ENCODE measurements at places on chromosomes 6 and 20. TPM values are rescaled to one million over a fixed set of nuclear protein-coding genes. Genes with fewer than 3 reads are reported as not detected.

DEFB118 gene
- not detected for total RNA-seq

ZNFX1 gene
- total RNA-seq, result 35.0 TPM

DNA sequence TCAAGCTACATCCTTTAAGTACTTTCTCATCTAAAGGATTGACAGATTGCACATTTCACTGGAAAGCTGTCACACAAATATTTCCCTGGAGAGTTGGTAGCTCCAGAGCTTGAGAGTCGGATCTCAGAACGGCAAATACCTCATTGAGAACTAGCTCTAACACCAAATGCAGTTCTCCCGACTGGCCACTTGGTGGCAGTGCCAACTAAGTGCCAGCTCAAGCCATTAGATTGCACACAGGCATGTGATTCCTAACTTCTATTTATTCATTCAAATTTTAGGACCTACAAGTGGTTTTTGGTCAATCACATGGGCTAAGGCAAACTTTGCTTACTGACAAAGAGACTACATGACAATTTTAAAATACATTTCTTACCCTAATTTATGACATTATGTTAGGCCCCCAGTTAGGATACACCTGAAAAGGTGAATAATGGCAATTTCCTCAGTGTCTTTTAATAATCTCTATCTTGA, 7.9 kb upstream of the MCHR2 start:
- peaks cover 9% of the 10 kb centered on the region for H3K27me3 ChIP-seq
- H3K36me3 ChIP-seq, result no peaks in the 10 kb centered on the region

DNA sequence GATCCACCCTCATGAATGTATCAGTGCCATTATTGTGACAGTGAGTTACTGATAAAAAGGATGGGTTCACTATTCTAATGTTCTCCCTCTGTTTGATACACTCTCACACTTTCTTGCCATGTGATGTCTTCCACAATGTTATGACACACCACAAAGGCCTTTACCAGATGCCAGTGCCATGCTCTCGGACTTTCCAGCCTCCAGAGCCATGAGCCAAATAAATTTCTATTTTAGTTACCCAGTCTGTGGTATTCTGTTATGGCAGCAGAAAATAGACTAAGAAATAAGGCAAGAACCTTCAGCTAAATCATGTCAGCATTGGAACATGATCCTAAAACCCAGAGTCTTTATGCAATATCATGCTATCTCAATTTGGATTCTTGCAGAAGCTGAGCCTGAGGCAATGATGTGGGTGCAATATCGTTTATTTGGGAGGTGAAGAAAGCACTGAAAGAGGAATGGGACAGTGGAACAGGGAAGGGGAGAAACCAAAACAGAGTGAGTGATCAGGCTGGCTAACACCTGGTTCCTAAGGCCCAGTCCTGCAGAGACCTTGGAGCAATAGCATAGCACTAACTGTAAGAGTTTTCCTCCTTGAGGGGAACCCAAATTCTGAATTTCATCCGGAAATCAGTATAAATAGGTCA, 130.4 kb upstream of the LRFN2 start:
- H3K4me1 ChIP-seq, result peaks cover 12% of the 10 kb centered on the region
- no peaks in the 10 kb centered on the region for H3K27me3 ChIP-seq
- H3K4me3 ChIP-seq, result no peak overlapping the region
- no peak for DNase-seq

- no peaks in the 10 kb centered on the region for H3K27me3 ChIP-seq
- H3K27ac ChIP-seq, result no peak overlapping the region
- no peak for DNase-seq
- no peak overlapping the region for H3K4me3 ChIP-seq
These were observed 37.2 kb upstream of the TSPYL1 start for GRCh38 chr6:116316772-116317467.

DNA sequence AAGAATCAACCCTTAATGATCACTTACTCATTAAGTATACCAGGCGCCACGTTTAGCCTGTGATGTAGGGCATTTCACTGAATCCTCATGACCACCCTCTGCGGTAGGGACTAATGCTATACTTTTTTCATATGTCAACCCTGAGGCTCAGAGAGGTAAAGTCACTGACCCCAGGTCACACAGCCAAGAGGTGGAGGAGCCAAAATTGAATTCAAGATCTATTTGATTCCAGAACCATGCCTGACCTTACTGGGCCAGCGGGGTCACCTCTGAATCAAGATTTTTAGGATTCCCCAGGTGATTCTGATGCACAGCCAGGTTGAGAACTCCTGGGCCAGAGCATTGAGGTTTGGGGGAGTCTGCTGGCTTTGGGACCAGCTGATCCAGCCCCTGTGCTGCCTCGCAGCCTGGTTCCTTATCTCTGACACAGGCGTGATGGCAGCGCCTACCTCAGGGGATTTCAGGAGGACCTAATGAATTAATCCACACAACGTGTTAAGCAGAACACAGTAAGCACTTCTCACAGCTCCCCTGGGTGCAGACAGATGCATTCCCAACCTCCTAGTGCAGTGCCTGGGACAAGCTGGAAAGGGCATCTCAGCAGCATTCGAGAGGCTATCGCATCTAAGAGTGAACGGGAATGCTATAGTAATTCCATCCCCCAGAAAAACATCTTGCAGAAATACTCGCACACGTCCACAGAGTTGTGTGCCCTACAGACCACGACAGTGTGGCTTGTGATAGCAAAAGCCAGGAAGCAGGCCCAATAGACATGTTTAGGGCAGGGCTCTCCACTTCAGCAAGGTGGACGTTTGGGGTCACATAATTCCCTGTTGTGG, 101.4 kb upstream of the PTPN1 start:
- H3K27ac ChIP-seq, result peak overlapping the region; percentile 36
- no peak overlapping the region for H3K4me3 ChIP-seq
- H3K36me3 ChIP-seq, result no peaks in the 10 kb centered on the region
- no peaks in the 10 kb centered on the region for H3K27me3 ChIP-seq
- peaks cover 22% of the 10 kb centered on the region for H3K4me1 ChIP-seq
- DNase-seq, result no peak

- H3K4me3 ChIP-seq, result no peak overlapping the region
- no peaks in the 10 kb centered on the region for H3K4me1 ChIP-seq
- no peak for DNase-seq
- no peaks in the 10 kb centered on the region for H3K36me3 ChIP-seq
- no peak overlapping the region for H3K27ac ChIP-seq
- no peaks in the 10 kb centered on the region for H3K27me3 ChIP-seq
These were observed 2.3 kb upstream of the OCSTAMP start for GRCh38 chr20:46552460-46553420.

DNA sequence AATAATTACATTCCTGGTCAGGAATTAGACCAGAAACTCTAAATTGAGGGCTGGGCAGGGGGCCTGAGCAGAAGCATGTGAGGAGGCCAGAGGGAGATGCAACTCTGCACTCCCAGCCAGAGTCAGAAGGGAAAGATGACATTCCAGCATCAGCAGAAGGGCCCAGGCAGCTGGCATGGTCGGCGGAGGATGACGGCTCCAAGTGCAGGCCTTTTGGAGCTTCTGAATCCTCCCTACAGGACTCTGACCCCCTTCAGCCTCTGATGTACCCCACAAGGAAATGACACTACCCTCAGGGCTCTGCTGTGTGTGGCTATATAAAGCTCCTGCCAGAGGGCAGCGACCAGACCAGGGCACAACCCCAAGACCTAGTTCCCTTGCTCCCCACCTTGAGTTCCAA, 1.9 kb downstream of the LRFN2 start:
- no peaks in the 10 kb centered on the region for H3K36me3 ChIP-seq
- peaks cover 56% of the 10 kb centered on the region for H3K27me3 ChIP-seq
- DNase-seq, result no peak
- H3K27ac ChIP-seq, result no peak overlapping the region
- no peaks in the 10 kb centered on the region for H3K4me1 ChIP-seq
- H3K4me3 ChIP-seq, result no peak overlapping the region

GRCh38 chr6:168884050-168884645, 369.5 kb downstream of the THBS2 start:
- no peaks in the 10 kb centered on the region for H3K27me3 ChIP-seq
- DNase-seq, result no peak
- no peak overlapping the region for H3K27ac ChIP-seq
- H3K4me1 ChIP-seq, result peaks cover 11% of the 10 kb centered on the region

GRCh38 chr6:5172041-5172653, 87.0 kb downstream of the PPP1R3G start:
- H3K27ac ChIP-seq, result no peak overlapping the region
- DNase-seq, result no peak
- no peaks in the 10 kb centered on the region for H3K27me3 ChIP-seq
- no peaks in the 10 kb centered on the region for H3K4me1 ChIP-seq
- H3K4me3 ChIP-seq, result no peak overlapping the region

DNA sequence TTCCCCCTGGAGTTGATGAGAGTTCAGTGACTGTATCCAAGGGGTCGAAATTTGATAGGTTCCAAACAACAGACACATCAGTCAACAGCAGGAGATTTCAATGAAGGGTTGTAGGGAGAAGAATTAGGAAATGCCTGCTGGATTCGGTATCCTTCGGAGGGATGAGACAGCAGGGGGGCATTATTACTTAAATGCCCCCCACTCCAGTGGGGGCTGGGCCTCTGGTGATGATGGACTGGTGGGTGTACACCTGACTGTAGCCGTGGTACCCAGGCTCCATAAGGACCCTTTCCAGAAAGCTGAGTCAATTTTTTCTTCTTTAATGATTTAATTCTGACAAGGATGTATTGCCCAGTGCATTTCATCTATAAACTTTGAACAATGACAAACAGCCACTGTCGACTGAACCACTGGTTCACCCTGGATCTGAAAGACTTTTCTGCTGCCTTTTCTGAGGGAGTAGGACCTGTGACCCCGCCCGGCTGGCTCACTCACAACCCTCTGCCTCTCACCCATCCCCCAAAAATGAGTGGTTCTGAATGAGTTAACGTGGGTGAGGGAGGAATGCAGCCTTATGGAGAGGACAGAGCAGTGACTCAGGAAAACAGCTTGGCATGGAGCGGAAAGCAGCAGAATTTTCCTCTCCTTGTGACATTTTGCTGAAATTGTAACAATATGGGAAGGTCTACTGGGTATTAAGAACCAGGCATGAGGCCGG, 41.0 kb downstream of the ZMYND8 start:
- H3K27me3 ChIP-seq, result no peaks in the 10 kb centered on the region
- peak overlapping the region; percentile 95 for H3K27ac ChIP-seq
- H3K4me1 ChIP-seq, result peaks cover 61% of the 10 kb centered on the region
- no peak overlapping the region for H3K4me3 ChIP-seq
- no peak for DNase-seq

DNA sequence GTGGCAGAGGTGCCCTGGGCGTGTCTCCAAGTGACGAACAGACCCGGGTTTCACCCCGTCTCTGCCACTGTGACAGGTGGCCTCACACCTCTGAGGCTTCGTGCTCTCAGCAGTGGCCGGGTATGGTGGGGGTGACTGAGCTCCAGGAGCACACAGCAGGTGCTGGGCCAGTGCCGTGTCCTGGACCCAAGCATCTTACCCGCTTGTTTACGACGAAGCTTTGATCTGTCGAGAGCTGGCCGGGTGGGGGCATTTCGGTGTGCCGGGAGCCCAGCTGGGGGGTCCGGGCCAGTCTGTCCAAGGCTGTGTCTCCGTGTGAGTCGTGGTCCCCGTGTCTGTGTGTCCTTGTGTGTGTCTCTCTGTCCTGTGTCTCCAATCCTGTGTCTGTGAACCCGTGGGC, 7.1 kb upstream of the LKAAEAR1 start:
- no peaks in the 10 kb centered on the region for H3K27me3 ChIP-seq
- H3K4me1 ChIP-seq, result no peaks in the 10 kb centered on the region
- H3K27ac ChIP-seq, result no peak overlapping the region
- no peak for DNase-seq

DNA sequence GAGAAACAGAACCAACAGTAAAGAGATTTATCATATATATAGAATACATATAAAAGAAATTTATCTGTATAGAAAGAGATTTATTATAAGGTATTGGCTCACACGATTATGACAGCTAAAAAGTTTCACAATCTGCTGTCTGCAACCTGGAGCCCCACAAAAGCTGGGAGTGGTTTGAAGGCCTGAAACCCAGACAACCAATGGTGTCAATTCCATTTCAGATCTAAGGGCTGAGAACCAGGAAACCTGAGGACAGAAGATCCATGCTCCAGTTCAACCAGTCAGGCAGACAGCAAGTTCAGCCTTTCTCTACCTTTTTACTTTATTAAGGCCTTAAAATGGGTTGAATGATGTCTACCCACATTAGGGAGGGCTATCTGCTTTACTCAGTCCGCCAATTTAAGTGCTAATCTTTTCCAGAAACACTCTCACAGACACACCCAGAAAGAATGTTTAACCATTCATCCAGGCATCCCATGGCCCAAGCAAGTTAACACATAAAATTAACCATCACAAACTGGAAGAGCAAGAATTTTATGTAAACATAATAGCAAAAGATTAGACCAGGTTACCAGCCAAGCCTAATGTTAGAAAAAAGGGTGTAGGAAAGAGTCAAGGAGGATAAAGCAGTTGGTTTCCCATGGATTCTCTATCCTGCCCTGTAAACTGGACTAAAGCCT, 170.9 kb downstream of the FUT9 start:
- H3K27ac ChIP-seq, result no peak overlapping the region
- DNase-seq, result no peak
- no peaks in the 10 kb centered on the region for H3K36me3 ChIP-seq
- H3K27me3 ChIP-seq, result no peaks in the 10 kb centered on the region
- H3K4me3 ChIP-seq, result no peak overlapping the region
- no peaks in the 10 kb centered on the region for H3K4me1 ChIP-seq

- no peak overlapping the region for H3K4me3 ChIP-seq
- DNase-seq, result no peak
- H3K36me3 ChIP-seq, result no peaks in the 10 kb centered on the region
- no peak overlapping the region for H3K27ac ChIP-seq
These were observed 399.3 kb downstream of the TBC1D32 start for GRCh38 chr6:120935016-120935415.

DNA sequence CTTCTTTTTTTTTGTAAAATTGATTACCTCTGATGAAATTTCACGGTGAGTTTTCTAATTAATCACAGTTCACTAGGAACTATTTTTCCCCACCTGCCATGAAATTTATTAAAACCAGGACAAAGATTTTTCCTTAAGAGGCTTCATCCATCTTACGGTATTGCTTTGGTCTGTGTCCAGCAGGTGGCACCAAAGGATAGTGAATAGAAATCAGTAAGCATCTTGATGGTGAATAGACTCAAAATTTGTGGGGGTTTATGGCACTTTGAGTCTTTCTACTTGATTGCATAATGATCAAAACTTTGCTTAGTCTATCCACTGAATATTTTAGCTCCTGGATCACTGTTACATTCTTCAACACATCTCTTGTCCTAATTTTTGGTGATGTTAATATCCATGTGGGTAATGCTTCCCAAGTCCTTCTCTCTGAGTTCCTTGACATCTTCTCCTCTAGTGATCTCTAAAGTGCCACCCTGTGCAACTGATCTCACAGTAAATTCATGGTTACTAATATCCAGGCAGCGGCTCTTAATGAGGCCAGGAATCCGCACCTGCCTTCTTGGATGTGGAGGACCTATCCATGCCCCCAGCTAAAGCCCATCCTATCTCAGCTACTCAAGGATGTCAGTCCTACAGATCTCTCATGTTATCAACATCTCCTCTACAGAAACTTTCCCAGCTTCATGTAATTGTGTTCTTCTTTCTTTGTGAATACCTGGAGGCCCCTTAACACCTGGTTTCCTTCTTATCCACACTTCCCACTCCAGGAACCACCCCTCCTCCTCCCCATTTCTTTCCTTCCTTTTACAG, 54.5 kb downstream of the STMND1 start:
- no peak overlapping the region for H3K27ac ChIP-seq
- peak; percentile 94 for DNase-seq
- no peaks in the 10 kb centered on the region for H3K36me3 ChIP-seq

- no peaks in the 10 kb centered on the region for H3K27me3 ChIP-seq
- no peak overlapping the region for H3K4me3 ChIP-seq
- H3K4me1 ChIP-seq, result no peaks in the 10 kb centered on the region
These were observed 57.1 kb downstream of the TNFRSF21 start for GRCh38 chr6:47252633-47253032.
